ENCODE measurements at places on chromosomes 3 and 15.

- DNase-seq = no peak
These were observed 4.7 kb downstream of the DTWD1 start for GRCh38 chr15:49625460-49626036.

DNA sequence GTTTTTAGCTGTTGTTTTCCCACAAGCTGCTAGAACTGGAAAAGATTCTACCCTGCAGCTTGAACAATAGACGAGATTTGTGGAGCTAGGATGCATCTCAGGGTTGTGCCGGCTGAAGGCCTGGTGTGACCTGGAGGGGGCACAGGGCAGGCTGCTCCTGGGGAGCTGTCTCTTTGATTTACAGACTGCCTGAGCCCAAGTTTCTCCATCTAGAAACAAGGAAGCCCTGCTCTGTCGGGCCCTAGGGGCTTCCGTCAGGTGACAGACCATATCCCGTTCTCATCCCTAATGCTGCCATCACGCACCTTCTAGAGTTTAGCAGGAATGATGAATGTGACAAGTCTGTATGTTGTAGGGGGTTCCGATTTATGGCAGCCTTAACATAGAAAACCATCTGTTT is 7.9 kb upstream of the CPNE9 start:
- DNase-seq = no peak

- DNase-seq = no peak
These were observed 38.1 kb downstream of the IL1RAP start for GRCh38 chr3:190552021-190552420.

- no peak for DNase-seq
These were observed 98.3 kb downstream of the MEX3B start for GRCh38 chr15:81947548-81947947.

- no peak for DNase-seq
These were observed 180.0 kb downstream of the CD47 start for GRCh38 chr3:107910713-107911259.

GRCh38 chr3:52722491-52722890 is 16.6 kb downstream of the SPCS1 start:
- no peak for DNase-seq

GRCh38 chr3:113783463-113783862 is 36.6 kb downstream of the ATP6V1A start:
- no peak for DNase-seq

DNA sequence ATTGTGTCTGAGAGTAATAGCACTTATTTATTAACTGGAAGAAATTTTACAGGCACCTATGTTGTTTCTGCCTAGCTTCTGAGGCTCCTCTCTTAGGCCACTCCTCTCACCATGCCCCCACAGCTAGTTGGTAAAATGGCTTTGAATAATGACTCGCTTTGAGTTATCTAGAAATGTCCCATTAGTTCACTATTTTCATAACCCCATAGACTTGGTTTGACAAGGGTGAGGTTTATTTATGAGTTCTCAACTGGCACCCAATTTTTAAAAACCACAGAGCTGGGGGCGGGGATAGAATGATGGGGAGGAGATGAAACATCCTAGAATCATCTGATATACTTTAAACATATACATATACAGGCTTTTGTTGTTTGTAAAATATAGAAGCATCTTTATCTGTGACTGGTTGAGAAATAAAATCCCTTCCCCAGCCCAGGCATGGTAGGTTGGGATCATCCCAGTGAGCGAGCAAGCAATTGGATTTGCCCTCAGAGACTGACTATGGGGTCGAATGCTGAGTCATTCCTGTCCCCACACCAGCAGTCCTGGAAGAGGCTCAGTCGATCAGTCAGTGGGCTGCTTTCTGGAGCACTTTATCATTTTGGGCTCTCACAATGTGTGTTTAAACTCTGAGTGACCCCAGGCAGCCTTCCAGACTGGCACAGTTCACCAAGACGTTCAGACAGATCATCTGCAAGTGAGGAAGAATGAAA is 60.2 kb upstream of the TSEN2 start:
- no peak for DNase-seq

DNA sequence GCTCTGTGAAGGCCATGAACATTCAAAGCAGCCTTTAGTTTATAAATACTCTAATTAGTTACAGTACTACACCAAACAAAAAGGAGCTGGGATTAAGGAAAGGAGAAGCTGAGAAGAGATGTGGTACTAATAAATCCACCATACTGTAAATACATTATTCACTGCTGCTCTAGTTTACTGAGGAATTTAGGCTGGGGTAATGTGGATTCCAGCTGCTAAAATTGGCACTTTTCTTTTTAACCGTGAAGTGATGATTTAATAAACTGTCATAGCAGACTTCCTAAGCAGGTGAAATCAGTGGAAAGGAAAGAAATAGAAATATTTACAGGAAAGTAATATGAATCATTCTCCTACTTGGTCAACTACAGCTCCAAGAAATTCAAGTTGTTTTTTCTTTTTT is 88.7 kb downstream of the TFG start:
- no peak for DNase-seq

GRCh38 chr3:159186581-159186980 is 384.7 kb downstream of the MFSD1 start:
- DNase-seq = no peak

DNA sequence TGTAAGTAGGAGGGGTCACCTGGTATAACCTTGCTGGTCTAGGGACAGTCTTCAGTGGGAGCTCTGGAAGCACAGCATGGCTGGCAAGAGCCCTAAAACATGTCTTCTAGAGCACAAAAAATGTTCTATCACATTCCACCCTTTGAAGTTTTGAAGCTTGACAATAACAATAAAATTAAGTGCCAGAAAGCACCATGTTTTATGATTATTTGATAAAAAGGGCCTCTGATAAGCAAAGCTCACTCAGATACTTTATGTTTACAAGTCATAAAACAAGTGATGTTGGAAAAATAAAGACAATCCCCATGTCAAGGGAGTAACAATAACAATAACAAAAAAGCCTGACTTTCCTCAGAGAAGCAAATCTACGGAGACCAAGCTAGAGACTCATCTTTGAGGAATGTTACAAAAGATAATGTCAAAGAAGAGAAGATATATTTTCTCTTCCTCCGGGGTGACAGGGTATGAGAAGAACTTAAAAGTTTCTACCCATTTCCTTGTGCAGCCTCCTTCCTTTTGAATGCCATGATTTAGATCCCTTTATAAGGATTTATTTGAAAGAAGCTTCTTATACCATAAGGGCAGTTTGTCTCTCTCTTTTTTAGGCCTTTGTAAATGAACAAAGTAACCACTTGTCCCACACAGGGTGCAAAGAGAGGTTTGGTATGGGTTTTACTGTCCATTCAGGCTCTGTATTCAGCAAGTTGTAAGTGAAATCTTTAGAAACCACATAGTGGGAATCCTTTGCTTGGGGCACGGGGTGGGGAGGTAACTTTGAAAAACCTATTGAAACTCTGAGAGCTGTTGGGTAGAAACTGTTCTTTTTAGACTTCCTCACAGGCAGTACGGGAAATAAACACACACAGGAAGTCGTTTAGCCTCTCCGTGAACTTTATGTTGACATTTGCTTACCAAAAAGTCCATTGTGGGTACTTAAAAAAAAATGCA is 109.6 kb upstream of the RBMS3 start:
- DNase-seq = no peak

DNA sequence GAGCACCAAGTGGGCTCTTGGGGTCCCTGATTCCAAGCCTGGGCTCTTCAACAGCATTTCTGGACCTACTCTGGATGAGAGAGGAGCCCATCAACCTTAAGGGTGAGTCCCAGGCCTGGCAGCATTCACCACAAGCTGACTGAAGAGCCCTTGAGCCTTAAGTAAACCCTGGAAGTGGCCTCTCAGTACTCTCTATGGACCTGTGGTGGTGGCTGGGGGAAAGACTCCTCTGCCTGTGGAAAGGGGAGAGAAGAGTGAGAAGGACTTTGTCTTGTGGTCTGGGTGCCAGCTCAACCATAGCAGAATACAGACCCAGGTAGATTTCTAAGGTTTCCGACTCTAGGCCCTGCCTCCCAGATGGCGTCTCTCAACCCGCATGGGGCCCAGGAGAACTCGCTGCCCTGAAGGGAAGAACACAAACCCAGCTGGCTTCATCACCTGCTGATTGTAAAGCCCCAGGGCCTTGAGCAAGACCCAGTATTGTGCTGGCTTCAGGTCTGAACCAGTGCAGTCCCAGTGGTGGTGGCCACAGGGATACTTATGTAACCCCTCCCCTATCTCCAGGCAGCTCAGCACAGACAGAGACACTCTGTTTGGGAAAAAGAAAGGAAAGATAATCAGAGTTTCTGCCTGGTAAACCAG is 71.4 kb downstream of the TFDP2 start:
- DNase-seq = no peak

DNA sequence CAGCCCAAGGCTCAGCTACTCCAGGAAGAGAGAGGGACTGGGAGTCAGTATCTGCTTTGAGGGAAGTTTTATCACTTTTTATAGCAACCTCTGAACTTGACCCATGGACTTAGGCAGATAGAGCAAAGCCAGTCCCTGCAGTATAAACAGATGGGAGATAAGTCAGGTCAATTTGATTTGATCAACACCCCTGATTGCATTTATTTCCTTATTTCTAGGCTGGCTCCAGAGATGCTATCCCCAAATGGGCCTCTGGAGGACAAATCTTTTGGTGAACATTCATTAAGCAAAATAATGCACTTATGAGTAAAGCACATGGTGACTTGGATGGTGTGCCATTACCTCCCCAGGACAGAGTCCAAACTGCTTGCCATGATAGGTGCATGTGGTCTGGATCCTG is 8.9 kb upstream of the IDH3A start:
- DNase-seq = no peak

DNA sequence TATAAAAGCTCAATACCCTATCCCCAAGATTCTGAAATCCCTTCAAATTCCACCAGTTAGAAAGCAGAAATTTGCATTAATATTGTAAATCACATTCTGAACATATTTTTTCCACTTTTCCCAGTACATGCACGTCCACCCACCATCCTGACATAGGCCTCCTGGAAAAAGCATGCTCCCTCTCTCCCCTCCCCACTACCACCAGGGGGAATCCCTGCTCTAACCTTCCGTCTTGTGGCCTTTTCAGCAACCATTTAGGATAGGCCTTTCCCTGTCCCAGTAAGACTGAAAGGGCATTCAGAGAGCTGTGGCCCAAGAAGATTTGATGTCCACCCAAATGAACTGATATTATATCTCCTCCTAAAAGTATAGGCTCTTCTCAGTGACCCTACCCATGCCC is 182.1 kb downstream of the ARRDC4 start:
- no peak for DNase-seq

- no peak for DNase-seq
These were observed 249.4 kb upstream of the RARB start for GRCh38 chr3:25178672-25179071.

DNA sequence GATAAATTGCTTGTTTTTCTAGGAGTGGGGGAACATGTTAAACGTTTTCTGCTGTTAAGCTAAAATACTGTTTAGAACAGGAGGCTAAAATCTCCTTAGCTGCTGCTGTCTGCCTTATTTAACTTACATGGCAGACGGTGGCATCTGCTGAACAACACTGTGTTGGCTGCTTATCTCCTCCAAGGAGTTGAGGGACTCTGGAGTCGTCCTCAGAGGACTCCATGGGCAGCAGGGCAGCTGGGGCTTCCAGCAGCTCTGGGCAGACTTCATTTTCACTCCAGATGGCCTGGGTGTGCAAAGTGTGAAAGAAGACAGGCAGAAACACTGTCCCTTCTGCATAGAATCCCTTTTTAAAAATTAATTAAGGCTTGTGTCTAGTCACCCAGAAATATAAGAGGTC is 52.9 kb upstream of the NUDT16 start:
- DNase-seq = no peak

DNA sequence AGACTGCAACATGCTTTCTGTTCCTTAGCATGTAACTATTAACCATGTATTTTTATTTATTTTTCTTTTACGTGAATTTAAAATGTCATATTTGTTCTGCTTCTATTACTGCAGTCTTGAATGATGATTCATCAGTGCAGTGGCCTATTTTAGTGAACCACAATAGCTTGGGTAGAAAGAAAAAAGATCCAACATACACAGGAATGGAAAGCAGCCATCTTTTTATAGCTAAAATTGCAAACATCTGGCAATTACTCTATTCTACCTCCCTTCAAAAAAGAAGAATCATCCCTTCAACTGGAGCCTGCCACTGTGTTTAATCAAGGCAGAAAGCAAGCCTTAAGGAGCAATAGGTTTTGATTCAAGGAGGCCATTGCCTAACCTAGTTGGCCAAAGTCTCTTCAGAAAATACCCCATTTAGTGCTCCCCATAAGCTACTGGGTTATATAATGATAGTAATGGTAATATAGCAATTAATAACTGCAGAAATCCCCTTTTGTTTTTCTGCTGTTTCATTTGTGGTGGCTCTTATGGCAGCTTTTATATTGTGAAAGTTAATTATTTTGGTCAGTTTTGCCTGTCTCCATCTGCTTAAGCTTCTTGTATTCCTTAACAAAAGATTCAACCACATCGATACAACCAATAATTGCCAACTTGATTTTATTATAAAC is 267.3 kb downstream of the LPP start:
- DNase-seq = no peak

DNA sequence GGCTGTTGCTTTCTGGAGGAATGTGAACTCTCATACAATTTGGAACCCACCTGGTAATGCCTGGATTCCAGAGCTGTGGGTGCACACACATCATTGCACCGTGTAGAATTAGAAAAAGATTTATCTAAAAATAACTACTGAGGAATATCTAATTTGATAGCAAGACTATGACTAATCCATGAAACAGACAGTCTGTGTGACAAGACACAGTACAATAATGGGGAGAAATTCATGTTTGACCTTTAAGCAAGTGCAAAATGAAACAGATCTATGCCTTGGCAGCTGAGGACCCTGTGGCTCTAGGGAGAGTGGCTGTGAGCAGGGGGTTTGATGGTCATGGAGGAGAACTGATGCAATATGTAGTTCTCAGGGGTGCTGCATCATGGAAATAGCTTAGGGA is 7.9 kb upstream of the DOCK3 start:
- DNase-seq = no peak

DNA sequence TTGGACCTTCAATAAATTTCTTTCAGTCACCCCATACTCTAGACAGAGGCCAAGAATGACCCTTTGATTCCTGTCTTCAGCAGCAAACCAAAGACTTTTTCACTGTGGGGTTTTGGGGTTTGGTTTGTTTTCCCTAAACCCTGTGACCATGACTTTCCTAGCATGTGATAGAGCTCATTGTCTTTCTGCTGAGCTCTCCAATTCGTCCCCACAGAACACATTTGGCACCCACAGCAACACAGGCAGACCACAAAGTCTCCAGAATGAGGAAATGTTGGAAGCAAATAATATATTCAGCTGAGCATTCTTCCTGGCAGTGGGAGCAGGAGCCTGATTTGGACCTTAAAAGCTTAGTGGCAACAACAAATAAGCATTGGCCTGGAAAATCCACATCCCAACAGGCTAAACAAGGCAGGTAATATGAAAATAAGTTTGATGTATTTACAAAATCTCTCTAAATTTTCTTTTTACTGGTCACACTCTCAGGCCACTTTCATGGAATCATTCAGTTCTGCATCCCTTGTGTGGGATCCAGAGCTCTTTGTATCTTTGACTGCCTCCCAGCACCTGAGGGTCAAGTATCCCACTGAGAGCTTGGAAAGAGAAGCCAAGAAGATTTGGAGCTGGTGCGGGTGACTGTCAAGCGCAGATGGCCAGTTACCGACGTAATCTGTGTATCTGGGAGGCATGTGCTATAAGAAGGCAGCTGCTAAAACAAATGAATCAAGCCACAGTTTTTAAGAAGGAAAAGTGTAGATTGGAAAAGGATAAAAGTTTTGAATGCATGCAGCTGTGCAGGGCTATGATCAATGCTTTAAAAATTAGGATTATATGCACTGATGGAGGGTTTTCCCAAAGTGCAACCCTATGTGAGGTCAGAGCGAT is 36.5 kb upstream of the CPB1 start:
- no peak for DNase-seq

GRCh38 chr3:190326930-190327329 is 4.7 kb upstream of the CLDN1 start:
- DNase-seq = no peak

- DNase-seq = no peak
These were observed 93.9 kb downstream of the PLOD2 start for GRCh38 chr3:146067048-146067447.
